ENCODE measurements at places on chromosomes 13 and 19. TPM values are rescaled to one million over a fixed set of nuclear protein-coding genes. Genes with fewer than 3 reads are reported as not detected.

- no peak for DNase-seq
These were observed 10.2 kb upstream of the OR10H5 start for GRCh38 chr19:15776991-15777970.

DNA sequence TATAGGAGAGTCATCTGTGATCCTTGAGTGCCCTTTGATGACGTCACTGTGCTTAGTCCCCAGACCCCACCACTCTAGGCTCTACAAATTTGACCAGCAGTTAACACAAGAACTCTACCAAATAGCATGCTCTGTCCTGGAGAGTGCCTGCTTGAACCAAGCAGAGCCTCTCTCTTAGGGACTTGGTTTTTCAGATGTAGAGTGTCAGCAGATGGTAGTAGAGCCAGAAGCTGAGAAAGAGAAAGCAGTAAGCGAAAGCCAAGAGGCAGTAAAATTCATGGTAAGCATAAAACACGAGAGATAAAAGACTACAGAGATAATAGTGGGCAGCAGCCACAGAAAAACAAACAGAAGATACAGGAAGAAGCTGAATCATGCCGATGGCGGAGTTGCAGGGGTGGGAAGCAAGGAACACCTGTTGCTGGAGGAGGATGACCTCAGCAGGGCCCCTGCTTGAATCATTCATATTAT lies 193.3 kb downstream of the SLC7A1 start:
- DNase-seq: no peak

DNA sequence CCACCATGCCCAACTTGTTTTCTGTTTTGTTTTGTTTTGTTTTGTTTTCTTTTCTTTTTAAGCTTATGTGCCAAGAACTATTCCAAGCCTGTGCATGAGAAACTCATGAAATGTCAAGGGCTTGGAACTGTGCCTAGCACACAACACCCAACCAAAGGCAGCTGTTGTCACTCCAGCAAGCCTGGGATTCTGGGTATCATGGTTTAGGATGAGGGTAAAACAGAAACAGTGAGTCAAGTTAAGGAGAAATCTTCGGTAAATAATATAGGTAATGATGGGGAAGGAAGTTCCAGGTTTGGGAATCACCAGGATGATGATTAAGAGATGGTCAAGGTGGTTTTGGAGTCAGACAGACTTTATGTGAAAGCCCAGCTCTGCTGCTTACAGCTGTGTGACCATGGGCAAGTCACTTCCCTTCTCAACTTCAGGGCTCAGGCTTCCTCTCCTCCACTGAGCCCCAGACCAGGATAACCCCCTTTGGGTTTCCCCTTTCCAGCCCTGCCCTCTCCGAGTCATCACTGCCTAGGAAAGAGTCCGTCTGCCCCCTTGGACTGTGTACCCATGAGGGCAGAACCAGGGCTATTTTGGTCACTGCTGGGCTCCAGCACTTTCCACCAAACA lies 5.0 kb downstream of the PVR start:
- peak; percentile 52 for DNase-seq

- peak; percentile 45 for DNase-seq
These were observed 45.0 kb upstream of the RNF113B start for GRCh38 chr13:98222081-98222554.

- DNase-seq: peak; percentile 70
These were observed 1.5 kb upstream of the MYADM start for GRCh38 chr19:53865918-53866864.

DNA sequence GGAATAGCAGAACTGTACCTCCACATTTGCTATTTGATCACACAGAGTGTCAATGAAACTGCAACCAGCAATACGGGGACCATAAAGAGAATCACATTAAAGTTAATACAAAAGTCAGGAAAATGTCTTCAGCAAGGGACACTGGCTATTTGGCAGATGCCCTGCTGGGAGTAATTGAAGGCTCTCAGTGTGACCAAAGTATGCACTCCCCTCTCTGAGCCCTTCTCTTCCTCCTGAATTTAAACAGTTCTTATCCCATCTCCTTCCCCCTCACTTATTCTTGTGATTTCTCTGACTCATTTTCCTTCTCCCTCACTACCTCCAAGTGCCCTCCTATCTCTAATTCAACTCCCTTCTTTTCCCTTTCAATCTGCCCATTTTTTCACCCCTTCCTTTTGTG lies 117.7 kb downstream of the ENOX1 start:
- DNase-seq: no peak

GRCh38 chr13:32430018-32430747 lies 2.3 kb upstream of the N4BP2L1 start:
- DNase-seq: no peak

DNA sequence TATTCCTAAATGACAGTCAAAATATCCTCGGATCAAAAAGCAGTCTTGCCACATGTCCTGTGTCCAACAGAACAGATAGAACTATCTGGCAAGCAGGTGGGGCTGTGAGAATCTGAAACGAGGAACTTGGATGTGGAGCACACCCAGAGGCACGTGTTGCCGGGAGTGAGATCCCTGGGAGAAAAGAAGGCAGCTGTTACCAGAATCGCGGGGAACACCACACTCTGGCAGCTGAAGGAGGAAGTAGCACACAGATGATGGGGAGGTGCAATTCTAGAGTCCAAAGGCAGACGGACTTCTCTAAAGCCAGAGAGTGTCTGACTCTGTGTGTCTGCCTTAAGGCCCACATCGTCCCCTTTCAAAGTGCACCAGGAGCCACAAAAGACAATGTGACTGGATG lies 22.3 kb downstream of the SLC7A1 start:
- peak; percentile 65 for DNase-seq

DNA sequence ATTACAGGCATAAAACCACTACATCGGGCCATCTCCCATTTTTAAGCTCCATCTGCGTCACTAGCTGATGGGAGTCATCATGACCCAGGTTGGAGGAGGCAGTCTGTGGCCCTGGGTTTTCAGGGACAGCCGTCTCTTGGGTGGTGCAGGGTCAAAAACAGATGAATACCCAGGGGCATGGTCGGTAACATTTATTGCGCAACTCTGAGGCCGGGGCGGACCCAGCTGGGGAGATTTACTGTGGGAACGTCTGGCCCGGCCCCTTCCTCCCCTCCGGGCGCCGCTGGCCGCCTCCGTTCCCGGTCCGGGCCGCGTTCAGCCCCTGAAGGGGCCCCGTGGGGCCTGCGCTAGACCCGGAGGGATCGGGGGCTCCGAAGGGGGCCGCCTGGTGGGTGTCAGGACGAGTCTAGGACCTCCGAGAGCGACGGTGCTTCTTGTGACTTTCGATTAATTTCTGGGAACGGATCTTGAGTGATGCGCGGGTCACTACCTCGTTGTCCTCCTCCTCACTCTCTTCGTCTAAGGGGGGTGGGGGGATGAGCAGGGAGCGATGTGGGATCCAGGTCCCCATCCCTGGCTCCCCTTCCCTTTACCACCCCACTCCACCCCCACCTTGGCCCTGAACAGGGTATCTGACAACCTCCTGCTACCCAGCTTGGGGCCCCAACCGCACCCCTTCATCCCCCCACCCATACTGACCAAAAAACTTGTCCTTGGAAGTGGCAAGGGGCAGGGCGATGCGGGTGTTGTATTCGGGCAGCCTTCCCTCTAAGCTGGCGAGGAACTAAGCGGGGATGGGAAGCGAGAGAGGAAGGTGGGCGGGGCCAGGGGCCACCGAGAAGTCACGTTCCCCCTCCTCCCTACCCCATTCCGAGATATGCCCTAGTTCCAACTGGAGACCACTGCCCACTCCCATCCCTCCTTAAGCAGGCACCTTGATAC lies 1.6 kb upstream of the RGL3 start:
- DNase-seq: no peak

DNA sequence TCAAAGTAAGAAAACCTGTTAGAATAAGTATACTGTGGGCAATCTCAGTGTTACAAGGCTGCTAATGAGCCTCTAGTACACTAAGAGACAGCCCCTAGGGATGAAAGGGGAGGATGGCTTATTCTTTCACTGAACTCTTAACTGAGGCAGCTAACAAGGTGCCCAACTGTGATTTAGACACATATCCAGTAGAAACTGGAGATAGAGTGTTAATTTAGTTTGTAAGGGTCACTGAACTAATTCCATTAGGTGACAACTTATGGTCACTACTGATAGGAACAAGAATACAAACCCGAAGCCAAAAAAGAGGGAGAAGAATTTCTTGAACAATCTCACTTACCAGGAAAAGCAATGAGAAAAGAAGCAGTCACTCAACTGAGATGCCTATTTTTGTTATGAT lies 1010.6 kb downstream of the PCDH9 start:
- no peak for DNase-seq

DNA sequence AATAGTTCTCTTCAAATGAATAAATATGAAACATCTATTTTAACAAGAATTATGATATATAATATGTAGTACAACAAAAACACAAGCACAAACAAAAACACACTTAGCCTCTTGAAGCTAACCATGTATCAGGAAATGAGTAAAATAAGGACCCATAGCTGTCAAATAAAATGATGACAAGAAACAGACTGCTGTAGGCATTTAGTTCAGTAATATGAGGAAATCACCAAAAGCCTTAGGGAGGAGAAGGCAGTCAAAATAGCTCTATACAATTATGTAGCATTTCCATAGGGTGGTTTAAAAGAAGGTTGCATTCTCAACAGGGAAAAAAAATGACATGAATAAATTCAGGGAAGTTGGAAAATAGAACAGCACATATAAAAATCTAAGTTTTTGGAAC lies 163.4 kb downstream of the PCDH20 start:
- DNase-seq: no peak

DNA sequence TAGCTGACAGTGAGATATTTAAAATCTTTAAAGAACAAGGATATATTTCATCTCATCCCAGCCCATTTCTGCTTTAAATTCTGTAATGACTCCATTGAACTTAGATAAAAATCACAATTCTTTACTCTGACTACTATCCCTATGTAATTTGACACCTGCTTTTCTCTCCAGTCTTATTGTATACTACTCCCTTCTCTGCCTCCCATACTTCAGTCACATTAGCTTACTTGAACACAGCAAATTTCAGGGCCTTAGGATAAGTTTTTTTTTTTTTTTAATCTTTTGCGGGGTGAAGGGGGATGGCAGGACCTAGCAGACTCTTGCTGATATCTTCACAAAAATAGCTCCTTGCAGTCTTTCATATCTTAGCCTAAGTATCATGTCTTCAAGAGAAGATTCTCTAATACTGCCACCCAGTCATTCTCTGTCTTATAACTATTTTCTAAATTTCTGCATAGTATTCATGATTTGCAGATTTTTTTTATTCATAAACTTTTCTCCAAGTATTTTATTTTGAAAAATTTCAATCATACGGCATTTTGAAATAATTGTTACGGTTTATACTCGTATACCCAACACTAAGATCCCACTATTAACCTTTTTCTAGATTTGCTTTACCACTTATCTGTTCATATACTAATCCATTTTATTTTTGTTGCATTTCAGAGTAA lies 151.4 kb downstream of the PCCA start:
- DNase-seq: no peak

- DNase-seq: no peak
These were observed 320.3 kb upstream of the EDNRB start for GRCh38 chr13:78238911-78239310.

GRCh38 chr19:52638601-52639000 lies 446 bp upstream of the ZNF83 start:
- DNase-seq: peak; percentile 55

GRCh38 chr19:33396701-33397535 lies 23.4 kb downstream of the CEBPG start:
- DNase-seq: peak; percentile 47

DNA sequence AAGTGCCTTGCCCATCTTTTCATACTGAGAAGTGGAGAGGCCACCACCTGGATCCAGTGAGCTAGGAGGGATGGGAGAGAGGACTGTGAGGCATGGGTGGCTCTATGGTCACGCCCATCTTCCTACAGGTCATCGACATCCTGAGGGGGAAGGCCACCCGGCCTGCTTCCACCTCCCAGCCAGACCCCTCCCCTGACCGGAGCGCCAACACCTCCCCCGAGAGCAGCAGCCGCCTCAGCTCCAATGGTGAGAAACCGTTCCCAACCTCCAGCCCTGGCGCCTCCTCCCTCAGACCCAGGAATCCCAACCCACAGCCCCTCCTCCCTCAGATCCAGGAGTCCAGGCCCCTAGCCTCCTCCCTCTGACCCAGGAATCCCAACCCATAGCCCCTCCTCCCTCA lies 10.1 kb downstream of the BCL3 start:
- DNase-seq: no peak

DNA sequence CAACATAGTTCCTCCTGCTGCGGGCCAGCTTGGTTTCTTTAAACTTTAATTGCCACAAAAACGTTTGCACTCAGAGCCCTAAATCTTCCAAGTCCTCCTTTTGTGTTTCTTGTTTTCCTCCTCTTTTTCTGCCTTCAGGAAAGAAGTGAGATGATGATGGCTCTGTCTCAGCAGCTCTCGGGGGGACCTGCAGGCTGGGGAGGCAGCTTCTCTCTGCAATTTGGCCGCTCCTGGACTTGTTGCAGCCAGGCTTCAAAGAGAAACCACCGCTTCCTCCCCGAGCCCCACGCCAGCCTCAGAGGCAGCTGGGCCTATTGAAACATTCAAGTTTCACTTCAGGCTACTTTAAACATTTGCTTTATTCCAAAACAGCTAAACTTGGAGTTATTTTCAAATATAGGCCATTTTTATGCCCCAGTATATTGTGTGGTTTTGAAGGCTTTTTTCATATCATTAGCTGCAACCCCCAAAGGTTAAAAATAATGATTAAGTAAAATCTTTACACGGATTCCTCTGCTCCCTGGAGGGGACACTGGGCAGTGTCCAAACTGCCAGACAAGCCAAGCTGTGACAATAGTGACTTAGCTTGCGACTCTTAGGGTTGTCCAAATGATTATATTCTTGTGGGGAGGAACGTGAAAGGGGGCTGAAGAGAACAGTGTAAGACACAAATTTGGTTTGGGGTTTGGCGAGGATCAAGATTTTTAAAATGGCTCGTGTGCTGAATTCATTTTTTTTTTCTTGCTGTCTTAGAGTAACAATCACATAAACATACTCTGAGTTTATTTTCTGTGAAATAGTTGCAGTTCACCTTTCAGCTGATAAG lies 330.8 kb downstream of the DLEU7 start:
- peak; percentile 52 for DNase-seq

GRCh38 chr19:4059891-4060620 lies 6.6 kb downstream of the ZBTB7A start:
- DNase-seq: no peak

DNA sequence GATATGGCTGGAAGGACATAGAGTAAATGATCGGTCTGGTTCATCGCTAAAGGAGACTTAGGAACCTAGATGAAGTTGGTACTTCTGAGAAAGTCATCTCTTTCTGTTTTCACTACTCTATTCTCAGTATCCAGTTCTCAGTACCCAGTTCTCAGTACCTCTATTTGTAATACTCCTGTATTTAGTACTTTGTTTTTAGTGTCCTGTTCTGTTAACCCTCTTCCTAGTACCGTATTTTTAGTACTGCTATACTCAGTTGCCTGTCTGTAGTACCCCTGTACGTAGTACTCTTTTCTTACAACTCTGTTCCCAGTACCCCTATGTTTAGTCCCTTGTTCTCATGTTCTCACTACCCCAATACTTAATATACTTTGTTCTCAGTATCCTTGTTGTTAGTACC lies 1.2 kb downstream of the RFXAP start:
- no peak for DNase-seq

GRCh38 chr13:80530191-80530590 lies 189.3 kb upstream of the SPRY2 start:
- DNase-seq: no peak

WDFY2 gene
- 3.9 TPM for total RNA-seq

NALCN gene
- 12.9 TPM for total RNA-seq

MPND gene
- total RNA-seq: 6.5 TPM

IZUMO4 gene
- total RNA-seq: 0.65 TPM

LAIR2 gene
- total RNA-seq: not detected

FRY gene
- total RNA-seq: 127 TPM

KCNJ14 gene
- 0.33 TPM for total RNA-seq

RUBCNL gene
- total RNA-seq: under 0.01 TPM

LYPD3 gene
- 0.17 TPM for total RNA-seq

SWSAP1 gene
- 0.79 TPM for total RNA-seq

NKG7 gene
- not detected for total RNA-seq

ZNF816 gene
- 9.0 TPM for total RNA-seq

CACNG8 gene
- 0.14 TPM for total RNA-seq
